ENCODE measurements at places on chromosomes 7 and 10.
A peak's percentile ranks its signal among the peaks of the same experiment; 100 is the strongest.

- peak; percentile 4 for DNase-seq
Observed at GRCh38 chr7:15687546-15688278, 1.2 kb upstream of the MEOX2 start.

GRCh38 chr10:95290461-95291364 is at the start of gene PDLIM1:
TSS of gene PDLIM1 (minus strand) at chr10:95291003. CDS start at chr10:95290915, 88 bp downstream.
- DNase-seq: peak; percentile 73

- DNase-seq: no peak
Observed at GRCh38 chr10:122777515-122778059, 68.1 kb downstream of the CUZD1 start.

GRCh38 chr10:73644015-73644743 is 2.9 kb upstream of the MYOZ1 start:
- peak; percentile 72 for DNase-seq

DNA sequence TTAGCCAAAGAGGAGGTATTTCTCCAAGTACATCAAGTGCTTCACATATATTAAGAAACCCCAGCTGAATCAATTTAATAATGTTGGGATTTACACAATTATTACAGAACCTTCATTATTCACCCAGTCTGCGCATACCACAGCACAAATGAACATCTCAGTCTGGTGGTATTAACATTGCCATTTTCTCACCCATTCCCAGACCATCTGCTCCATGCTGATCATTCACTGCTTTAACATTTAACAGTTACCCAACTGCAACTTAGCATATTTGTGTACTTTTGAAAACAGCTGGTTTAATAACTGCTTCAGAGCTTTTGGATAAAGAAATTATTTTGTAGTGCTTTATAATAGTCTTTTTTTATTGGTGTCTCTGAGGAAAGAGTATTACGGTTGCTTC is 1072.1 kb downstream of the NXPH1 start:
- no peak for DNase-seq

DNA sequence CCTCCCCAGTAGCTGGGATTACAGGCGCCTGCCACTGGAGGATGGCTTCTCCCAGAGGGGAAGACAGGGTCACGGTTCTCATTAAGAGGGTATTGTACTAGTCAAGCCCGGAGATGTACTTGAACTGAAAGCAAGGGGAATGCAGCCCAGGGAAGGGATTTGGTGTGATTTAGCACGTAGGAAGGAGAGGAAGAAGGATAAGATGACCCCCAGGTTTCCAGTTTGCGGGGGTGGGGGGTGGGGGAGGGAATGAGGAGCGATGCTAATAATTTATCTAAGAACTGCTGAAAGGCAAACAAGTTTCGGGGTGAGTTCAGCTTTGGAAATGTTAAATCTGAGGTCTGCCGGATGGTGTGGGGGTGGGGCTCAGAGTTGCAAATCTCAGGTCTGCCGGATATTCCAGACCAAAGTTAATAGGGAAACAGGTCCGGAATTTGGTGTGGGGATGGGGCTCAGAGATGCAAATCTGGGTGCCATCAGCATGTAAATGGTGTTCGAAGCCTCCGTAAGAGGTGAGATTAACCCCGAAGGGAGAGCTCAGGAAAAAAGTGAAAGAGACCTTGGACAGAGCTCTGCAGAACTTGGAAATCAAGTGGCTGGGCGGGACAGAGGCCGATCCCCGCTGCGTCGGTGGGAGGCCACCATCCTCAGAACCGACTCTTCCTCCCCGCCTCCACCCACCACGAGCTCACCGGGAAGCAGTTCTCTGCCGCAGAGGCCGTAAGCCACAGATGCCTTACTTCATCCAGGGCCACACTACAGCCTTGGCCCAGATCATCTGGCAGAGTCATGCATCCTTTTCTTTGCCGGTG is 1.6 kb upstream of the SEPHS1 start:
- DNase-seq: peak; percentile 51

DNA sequence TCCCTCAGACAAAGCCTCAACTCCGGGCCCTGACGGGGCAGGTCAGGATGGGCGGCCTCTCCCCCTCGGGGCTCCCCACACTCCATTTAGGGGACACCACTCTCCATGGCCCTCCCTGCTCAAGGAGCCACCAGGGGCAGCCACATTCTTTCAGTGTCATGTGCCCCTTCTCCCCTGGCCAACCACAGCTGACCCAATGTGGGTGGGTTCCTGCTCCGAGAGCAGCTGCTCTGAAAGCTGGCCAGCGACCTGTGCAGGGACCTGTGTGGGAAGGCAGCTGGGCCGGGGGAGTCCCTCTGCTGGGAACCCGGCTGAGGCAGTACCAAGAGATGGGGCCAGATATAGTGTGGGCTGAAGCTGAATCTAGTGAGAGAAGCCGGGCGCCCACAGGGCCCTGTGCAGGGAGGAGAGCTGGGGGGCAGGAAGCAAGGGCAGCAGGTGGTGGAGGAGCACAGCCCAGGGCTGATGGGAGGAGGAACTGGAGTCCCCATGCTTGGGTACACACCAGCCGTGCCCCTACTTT is 40.6 kb upstream of the NPFFR1 start:
- DNase-seq: no peak

DNA sequence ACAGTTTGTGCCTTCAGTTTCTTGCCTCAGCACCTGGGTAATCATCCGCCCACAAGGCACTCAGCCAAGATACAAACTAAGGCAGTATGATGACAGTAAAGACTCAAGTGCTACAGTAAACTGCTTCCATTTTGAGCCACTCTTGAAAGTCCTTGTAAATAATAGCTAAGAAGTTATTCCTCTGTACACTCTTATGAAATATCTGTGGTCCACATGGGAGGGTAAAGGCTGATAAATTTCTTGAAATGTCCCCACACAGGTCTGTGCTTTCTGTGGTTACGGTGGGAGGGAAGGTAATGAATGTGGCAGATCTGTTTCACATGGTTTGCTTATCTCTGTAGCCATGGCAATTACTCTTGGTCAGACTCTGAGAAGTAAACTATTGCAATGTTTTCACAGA is 551.0 kb upstream of the ZWINT start:
- no peak for DNase-seq

GRCh38 chr7:147756300-147756699 is 834.3 kb upstream of the C7orf33 start:
- DNase-seq: no peak

- DNase-seq: no peak
Observed at GRCh38 chr10:123309731-123310130, 155.5 kb downstream of the BUB3 start.

- DNase-seq: no peak
Observed at GRCh38 chr7:107909445-107909844, 18.5 kb downstream of the DLD start.

DNA sequence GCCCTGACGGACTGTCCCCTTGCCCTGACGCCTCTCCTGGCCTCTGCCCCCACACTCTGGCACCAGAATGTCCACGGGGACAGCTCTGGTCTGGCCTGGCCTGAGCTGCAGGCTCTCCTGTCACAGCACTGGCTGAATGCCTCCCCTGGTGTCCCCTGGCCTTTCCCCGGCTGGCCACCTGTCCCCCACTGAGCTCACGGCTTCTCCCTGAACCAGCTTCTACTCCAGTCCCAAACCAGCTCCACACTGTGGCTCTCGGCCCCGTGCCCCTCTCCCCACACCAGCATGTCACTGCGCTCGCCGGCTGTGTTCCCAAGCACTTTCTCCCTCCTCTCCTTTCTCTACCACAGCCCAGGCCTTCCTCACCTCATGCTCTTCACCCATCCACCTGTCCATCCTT is 386.4 kb downstream of the DNAJB6 start:
- no peak for DNase-seq

DNA sequence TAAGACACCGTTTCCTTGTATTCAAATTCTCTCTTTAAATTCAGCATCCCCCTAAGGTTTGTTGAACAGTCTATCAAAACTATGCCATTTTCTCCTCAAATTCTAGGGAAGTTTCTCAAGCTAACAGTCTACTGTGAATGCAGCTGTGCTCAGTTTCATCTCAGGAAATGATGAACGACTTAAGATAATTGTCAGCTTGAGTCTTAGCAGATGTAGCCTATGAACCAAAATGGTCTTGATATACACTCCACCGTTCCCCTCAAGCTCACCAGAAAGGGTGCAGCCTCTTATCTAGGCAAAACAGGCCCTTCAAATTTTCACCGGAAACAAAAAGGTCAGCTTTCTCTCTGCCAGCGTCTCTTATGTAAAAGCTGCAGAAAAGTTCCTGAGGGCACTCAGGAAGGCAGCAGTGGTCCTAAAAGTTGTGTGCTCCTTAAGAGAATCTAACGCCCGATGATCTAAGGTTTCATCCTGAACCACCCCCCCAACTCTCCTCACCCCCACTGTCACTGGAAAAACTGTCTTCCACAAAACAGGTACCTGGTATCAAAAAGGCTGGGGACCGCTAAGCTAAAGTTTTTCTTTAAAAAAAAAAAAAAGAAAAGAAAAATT is 2.1 kb downstream of the DNAJC9 start:
- no peak for DNase-seq

GRCh38 chr7:148214101-148214500 is 376.5 kb upstream of the C7orf33 start:
- DNase-seq: no peak

GRCh38 chr10:43957267-43958070 is 308.8 kb upstream of the ZNF32 start:
- DNase-seq: no peak

GRCh38 chr10:25083546-25084111 is 67.2 kb downstream of the THNSL1 start:
- DNase-seq: peak; percentile 6

- no peak for DNase-seq
Observed at GRCh38 chr10:117334926-117335325, 40.3 kb downstream of the PDZD8 start.

GRCh38 chr10:127385066-127385465 is 164.0 kb upstream of the NPS start:
- DNase-seq: no peak

GRCh38 chr7:133024596-133024995 is 57.3 kb downstream of the CHCHD3 start:
- no peak for DNase-seq

GRCh38 chr7:146002431-146003078 is 114.0 kb upstream of the CNTNAP2 start:
- DNase-seq: no peak

- DNase-seq: no peak
Observed at GRCh38 chr10:109587366-109587765, 335.9 kb downstream of the XPNPEP1 start.

GRCh38 chr10:97631098-97631497 is 2.2 kb downstream of the MORN4 start:
- DNase-seq: no peak

- DNase-seq: no peak
Observed at GRCh38 chr7:120280743-120281142, 7.8 kb downstream of the KCND2 start.

DNA sequence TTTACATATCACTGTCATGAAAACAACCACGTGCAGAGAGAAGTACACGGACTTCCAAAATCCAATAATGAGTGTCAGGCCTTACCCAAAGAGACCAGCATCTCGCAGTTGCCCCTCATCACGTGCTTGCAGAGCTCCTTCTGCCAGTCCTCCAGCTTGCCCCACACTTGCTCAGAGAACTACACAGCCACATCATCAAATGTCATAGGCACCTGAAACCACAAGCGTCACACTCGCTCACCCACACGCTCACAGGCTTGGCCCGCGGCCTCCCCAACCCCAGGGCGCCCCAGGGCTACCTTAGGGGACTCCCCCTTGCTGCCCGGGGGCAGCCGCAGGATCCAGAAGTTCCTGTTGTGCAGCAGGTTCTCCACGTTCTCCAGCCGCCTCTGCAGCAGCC is 123.4 kb upstream of the ZNF746 start:
- no peak for DNase-seq

- DNase-seq: no peak
Observed at GRCh38 chr10:107022600-107023354, 141.7 kb downstream of the SORCS1 start.

DNA sequence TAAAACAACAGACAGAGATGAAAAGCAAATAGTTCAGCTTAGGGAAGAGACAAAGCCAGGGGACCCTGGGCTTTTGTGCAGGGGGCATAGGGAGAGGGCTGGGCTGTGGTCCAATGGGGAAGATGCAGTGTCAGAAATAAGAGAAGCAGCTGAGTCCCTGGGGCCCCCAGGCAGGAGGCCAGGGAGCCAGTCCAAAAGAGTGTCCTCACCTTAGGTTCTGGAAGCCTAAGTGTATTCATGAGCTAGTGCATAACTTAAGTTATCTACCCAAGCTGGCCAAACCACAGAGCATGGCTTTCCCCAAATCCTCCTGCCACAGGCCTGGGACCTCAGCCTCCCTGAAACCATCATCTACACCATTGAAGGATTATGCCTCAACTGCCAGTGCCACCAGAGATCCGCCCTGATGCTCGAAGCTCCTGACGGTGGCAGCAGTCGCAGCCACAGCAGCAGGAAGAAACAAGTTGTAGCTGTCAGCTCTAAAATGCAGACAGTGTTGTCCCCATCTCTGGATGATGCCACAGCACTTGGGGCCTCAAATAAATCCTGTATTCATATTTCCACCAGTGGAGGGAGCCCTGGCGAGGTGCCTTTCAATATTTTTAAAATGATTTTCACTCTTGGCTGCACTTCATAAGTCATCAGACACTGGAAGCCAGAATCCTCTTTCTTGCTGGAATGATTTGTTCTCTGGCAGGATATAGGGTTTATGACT is 574.6 kb downstream of the GRID1 start:
- DNase-seq: no peak

- DNase-seq: peak; percentile 74
Observed at GRCh38 chr10:113539789-113540188, 13.1 kb upstream of the HABP2 start.

Measured in EL (cell line).